ENCODE measurements at places on chromosomes 1 and 21.

- no peak for DNase-seq
Measured at GRCh38 chr1:51558375-51558924, 39.4 kb upstream of the EPS15 start.

DNA sequence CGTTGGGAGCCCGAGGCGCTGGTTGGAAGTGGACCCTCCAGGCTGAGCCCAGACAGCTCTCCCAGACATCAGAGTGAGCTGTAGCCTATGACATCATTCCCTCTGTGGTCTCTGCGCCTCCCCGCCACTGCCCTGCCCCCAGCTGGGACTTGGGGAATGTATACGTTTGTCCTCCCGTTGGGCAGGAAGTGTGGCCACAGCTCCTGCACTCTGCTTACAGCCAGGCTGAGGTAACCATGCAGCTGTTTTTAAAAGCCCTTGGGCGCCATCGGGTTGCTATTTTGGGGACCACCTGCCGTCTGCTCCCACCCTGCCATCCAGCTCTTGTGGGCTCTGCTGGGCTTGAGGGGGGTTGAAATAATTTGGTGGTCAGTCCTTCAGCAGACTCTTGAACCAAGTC lies 7.8 kb downstream of the VASH2 start:
- no peak for DNase-seq

DNA sequence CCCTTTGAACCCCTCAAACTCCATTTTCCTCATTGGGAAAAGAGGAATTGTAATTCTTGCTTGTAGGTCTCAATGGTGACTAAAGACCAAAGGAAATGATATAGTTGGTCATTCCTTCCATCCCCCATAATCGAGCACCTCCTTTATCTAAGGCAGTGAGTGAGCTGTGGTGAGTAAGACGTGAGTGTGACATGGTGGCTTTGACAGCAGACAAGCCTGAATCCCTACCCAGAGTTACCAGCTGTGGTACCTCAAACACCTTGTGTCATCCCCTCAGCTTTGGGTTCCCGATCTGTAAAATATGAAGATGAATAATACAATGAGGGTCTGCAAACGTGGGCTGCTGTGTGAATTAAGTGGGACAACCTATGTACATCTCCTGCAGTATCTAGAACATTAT lies 8.4 kb downstream of the TRAF5 start:
- DNase-seq, result no peak

DNA sequence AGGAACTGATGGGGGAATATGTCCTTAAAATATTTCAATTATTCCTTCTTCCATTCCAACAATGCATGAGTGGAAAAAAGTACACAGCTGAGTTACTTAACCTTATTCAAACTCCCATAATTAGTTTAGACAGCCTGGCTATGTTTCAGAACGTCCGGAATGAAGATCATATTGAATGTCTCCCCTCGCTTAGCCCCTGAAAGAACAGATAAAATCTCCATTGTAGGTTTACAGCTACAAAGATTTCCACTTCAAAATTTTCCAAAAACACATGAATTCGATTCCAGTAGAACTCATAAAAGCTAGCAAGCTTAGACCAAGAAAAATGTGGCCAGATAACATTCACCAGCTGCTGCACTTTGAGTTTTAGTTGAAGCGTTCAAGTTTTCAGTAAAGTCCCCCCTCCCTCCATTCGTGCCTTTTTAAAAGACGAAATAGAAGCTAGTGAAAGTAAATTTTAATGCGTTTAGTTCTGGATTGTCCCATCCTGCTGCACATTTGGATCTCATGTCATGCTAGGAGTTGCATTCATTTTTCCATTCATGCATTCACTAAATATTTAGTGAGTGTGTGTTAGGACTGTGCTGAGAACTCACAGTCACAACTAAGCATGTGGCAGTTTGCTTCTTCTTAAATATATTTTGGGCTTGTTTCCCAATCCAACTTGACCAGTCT lies 29.4 kb upstream of the SSX2IP start:
- DNase-seq, result no peak

DNA sequence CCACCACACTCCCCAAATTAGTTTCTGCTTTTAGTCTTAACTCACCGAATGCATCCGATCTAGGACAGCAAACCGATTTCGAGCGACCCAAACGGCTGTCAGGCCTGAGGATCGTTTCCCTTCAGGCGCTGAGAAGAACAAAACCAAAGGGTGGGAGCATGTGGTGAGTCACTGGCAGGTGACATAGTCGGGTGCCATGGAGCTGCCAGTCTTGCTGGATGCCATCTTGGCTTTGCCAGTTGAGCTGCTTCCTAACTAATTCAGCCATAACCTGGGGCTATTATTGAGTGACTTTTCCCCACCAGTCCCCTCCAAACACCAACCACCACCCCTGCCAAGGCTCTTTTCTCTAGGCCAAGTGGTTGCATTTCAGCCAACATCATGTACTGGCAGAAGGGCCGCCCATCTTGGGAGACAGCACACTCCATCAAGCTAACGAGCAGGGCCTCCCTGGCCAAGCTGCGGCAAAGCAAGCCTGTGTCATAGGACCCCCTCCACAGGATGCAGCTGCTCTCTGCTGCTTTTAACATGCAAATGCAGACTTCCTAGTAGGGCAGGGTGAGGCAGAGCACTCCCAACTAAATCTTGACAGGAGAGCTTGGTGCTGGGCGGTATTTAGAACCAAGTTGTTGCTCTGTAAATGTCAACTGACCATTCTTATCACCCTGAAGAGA lies 22.3 kb upstream of the PEX19 start:
- no peak for DNase-seq

GRCh38 chr1:94686882-94687281 lies 133.3 kb upstream of the SLC44A3 start:
- DNase-seq, result no peak

DNA sequence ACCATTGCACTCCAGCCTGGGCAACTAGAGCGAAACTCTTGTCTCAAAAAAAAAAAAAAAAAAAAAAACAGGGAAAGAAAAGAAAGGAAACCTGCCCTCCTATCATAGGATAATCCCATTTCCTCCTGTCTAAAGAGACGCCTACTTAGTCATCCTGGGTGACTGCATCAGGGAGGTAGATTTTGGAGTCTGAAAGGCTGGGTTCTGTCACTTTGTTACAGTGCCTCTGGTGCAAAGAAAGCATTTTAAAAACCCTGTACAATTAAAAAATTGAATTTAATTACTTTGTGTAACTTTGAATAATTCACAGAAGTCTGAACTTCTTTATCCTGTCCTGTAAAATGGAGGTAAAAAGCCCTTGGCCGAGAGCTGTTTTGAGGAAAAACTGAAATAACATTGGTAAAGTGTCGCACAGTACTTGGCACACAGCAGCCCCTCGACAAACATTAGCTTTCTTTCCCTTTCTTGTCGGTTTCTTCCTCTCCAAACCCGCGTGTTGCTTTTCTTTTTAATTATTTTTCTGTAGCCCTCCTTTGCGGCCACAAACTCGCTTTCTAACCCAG lies 657 bp upstream of the HDAC1 start:
- DNase-seq, result no peak

GRCh38 chr1:63600248-63600647 lies 7.0 kb downstream of the PGM1 start:
- DNase-seq, result no peak

- no peak for DNase-seq
Measured at GRCh38 chr1:56435434-56436262, 143.7 kb downstream of the PLPP3 start.

GRCh38 chr1:67755160-67755559 lies 70.2 kb downstream of the GADD45A start:
- no peak for DNase-seq

DNA sequence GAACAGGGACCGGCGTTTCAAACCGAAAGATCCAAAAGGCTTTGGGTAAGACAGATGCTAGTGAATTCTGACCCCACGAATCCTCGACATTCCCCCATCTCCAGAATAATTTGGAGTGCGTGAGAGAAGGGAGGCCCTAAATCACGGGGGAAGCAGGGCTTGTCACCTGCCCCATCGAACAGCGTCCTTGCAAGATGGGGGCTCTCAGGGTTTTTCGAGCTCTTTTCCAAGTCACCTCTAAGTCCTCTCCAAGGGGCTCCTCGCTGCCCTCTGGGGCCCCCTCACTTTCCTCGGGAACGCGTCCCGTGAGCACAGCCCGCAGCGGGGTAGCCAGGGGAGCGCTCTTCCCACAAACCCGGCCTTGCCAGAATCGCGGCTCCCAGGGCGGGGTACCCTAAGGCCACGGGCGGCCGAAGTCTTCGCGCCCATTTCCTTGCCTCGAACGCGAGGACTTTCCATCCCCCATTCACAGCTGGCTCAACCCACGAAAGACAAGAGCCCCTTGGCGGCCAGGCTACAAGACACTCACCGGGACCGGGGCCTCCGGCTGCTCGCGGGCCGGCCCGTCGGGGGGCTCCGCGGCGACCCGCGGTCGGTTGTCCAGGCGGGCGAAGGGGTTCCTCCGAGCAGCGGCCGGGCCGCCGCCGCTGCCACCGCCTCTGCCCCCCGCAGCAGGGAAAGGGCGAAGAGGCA lies 546 bp downstream of the DONSON start:
- no peak for DNase-seq

GRCh38 chr1:44842486-44842861 lies 579 bp downstream of the PTCH2 start:
- no peak for DNase-seq

DNA sequence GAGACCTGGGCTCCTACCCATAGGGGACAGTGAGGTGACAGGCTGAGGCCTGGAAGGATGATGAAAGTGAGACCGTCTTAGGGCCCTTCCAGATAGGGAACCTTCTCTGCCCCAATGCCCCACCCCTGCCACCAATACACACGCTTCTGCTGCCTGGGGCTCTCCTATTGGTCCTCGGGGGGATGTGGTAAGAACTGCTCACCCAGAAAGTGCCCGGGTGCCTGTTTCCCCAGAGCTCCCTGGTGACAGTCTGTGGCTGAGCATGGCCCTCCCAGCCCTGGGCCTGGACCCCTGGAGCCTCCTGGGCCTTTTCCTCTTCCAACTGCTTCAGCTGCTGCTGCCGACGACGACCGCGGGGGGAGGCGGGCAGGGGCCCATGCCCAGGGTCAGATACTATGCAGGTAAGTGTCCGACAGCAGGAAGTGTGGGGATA lies 948 bp downstream of the SEMA4A start:
- DNase-seq, result no peak

DNA sequence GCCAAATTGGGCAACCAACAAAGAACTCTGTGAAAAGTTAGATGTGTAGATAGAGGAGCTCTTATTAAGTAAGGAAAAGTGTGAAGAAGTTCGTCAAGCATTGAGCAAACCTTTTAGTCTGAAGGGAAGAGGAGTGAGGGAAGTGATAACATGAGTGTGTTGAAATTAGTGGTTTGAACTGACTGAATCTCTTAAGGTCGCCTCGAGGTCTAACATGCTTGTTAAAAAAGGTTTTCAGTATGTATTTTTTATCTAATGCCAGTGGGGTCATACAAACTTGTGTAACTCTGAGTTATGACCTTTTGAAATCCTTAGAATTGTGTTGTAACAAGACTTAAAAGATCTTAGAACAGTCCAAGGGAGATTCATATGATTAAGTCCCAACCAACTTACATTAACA lies 34.1 kb downstream of the SOAT1 start:
- no peak for DNase-seq

DNA sequence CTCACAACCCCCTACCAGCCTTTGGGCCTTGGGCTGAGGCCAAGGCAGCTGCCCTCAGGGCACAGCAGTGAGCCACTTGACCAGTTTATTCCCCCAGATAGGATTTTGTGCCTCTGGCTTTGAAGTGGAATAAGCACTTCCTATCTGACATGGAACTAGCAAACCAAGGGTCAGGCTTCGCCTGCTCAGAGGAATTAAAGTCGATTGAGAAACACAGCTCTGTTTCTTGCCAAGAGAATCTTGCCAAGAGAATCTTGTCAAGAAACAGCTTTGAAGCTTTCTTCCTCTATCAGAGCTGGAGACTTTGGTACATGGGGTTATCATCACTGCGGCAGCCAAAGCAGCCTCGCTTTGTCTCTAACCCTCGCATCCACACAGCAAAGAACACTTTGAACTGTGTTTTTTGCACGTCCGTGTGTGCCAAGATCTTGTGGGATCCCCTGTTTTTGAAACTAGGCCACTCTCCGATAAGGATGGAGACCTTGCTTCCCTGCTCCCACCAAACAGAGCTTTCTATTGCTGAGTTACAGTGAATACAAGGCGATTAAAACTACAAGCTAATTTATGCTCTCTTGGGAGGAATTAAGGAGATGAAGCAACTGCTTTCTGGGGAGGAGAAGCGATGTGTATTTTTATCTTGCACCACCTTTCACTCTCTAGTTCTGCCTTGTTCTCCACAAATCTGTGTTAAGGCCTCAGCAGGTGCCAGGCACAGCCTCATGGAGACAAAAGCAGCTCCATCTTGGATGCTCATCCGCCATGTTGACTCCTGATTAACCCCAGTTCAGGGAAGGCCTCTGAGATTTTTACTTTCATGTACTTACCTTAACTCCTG lies 67.3 kb downstream of the RHOU start:
- DNase-seq, result no peak

GRCh38 chr1:14946684-14947238 lies 206.8 kb upstream of the TMEM51 start:
- no peak for DNase-seq

- DNase-seq, result no peak
Measured at GRCh38 chr1:54362881-54363340, 43.3 kb downstream of the SSBP3 start.

DNA sequence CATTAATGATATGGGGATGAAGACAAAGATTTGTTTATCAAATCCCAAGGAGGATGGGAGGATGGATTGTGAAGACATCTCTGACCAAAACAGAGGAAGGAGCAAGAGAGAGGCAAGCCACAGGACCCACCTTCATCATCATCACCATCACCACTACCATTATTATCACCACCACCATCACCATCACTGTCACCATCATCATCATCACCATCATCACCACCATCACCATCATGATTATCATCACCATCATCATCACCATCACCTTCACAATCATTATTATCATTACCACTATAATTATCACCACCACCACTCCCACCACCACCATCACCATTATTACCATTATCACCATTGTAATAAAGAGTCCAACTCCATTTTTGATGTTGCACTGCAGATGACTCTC lies 482.5 kb downstream of the PTPRU start:
- DNase-seq, result no peak

- DNase-seq, result no peak
Measured at GRCh38 chr21:37430184-37430821, 63.7 kb downstream of the DYRK1A start.

DNA sequence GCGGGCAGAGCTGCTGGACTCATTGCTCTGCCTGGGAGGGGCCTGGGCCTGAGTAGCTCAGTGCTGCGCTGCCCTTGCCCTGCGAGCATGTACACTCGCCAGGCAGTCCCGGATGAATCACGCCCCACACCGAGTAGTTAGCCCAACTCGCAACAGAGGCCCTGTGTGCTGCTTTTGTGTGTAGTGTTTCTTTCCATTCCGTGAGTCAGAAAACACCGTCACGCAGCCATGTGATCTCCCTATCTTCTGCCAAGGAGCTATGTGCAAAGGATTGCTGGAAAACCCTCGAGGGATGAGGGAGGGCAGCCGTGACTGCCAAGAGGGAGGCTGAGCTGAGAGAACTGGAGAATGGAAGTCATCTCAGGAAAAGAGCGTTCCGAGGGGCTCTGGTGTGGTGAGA lies 37.3 kb downstream of the NENF start:
- DNase-seq, result no peak

Measured in stimulated activated CD8-positive, alpha-beta memory T cell treated with anti-CD3 and anti-CD28 coated beads, Interleukin-7, amount 100 ng/mL, for 1 hour (primary cell).